ENCODE measurements at places on chromosomes 6 and 20.
A peak's percentile ranks its signal among the peaks of the same experiment; 100 is the strongest.

- DNase-seq = no peak
Measured at GRCh38 chr6:63565058-63565726, 7.1 kb upstream of the LOC128125822 start.

GRCh38 chr20:437787-438486 is 24.4 kb downstream of the TBC1D20 start:
- no peak for DNase-seq

- DNase-seq = no peak
Measured at GRCh38 chr20:25214426-25214790, 18.9 kb downstream of the ENTPD6 start.

DNA sequence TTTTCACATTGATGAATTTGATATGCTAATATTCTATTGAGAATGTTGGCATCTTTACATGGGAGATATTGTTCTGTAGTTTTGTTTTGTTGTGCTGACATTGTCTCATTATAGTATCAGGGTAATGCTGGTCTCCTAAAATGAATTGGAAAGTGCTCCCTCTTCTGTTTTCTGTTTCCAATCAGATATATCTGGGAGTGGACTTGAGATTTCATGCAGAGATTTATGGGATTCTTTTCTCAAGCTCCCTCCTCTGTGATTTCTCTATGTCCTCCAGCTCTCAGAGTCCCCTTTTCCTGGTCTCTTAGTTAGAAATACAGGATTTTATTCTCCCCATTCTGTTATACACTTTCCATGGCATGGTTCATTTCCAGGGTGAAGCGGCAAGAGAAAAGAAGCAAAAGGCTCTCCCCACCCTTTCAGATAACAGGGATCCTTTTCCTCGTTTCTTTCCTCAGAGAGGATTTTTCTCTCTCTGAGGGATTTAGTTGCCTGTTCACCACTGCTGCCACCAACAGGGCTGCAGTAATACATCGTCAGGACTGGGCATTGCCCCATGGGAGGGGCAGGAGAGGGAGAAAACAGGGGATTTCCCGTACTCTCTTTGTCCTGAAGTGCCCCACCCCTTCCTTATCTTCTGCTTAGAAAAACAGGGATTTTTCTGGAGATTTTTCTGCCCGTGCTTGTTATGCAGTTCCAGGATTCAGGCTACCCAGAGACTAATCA is 59.3 kb upstream of the STMND1 start:
- peak; percentile 78 for DNase-seq

DNA sequence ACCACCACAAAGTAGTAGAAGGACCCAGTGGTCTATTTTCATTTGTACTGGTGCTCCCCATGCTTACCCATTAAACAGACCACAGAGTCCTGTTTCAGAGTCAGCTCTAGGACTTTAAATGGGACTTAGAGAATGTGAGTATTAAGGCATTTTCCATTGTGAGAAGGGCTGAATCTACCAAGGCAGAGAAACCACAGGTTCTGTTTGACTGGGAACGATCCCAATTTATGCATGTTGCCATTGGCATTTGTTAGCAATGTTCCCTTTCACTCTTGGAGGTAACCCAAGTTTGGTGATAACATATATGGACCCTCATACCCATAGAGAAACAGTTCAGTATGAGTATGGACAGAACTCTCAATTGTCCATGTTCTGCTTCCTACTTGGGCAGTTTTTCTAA is 672.8 kb downstream of the KIF16B start:
- no peak for DNase-seq

- no peak for DNase-seq
Measured at GRCh38 chr6:35093118-35093445, 48.1 kb downstream of the TCP11 start.

GRCh38 chr20:62025832-62026563 is 39.7 kb downstream of the TAF4 start:
- peak; percentile 82 for DNase-seq

GRCh38 chr6:10511477-10511876 is 9.7 kb upstream of the GCNT2 start:
- no peak for DNase-seq

GRCh38 chr6:110422444-110422822 is 7.1 kb upstream of the DDO start:
- no peak for DNase-seq

DNA sequence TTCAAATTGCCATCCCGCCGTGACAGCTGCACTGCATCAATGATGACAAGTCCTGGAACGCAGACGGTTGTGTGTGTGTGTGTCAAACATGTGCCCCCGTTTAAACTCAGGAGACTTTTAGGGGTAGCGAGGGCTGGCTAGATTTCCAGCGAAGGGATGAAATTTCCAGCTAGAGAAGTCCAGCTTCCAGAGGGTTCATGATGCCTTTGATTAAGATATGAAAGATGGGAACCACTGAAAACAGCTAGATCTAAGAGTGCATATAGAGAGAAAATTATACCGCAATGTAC is 644 bp downstream of the KIZ start:
- DNase-seq = peak; percentile 20

GRCh38 chr6:154318721-154319120 is 37.9 kb downstream of the IPCEF1 start:
- DNase-seq = peak; percentile 12

- DNase-seq = peak; percentile 95
Measured at GRCh38 chr6:83067448-83068439, at the start of gene DOP1A. DOP1A (plus strand) TSS chr6:83067671; CDS start chr6:83096978, 29,307 bp downstream.

DNA sequence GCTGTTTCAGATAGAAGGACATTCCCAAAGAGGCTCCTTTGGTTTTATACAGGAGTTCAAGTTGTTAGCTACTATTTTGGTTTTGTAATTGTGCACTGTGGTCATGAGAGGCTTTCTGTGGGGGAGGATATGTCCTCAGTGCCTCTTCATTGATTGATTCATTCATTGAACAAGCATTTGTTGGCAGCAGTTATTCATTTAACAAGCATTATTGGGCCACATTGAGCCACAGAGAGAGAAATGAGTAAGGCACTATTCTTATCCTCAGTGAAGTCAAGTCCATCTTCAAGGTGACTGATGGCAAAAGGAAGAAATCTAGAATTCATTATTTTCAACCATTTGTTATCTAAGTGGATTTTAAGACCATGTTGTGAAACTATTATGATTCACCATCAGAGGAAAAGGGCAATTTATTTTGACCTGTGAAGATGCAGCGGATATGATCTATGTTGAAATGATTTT is 697.2 kb upstream of the CITED2 start:
- peak; percentile 72 for DNase-seq

DNA sequence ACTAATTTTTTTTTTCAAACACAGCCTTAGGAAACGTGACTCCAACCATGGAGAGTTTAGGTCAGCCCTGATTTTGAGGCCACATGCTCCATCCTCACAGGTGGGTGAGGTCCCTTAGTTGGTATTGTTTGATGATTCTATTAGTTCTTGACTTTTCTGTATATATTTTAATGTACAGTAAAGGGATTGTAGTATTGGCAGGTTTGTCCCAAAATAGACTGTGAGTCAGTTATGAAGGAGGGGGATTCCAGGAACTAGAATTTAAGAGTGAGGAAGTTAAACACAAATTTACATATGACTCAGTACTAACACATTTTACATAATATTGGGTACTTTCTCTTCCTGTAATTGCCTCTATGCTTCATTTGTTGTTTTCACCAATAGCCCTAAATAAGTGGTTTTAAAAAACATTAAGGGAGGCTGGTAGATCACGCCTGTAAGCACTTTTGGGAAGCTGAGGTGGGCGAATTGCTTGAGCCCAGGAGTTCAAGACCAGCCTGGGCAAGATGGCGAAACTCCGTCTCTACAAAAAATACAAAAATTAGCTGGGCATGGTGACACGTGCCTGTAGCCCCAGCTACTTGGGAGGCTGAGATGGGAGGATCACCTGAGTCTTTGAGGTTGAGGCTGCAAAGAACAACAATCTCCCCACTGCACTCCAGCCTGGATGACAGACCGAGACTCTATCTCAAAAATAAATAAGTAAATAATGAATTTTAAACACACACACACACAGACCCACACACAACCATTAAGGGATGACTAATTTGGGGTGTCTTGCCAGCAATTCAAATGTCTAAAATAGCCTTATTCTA is 81.8 kb downstream of the SGK1 start:
- DNase-seq = peak; percentile 67

- no peak for DNase-seq
Measured at GRCh38 chr20:19991854-19992253, 25.3 kb upstream of the NAA20 start.

DNA sequence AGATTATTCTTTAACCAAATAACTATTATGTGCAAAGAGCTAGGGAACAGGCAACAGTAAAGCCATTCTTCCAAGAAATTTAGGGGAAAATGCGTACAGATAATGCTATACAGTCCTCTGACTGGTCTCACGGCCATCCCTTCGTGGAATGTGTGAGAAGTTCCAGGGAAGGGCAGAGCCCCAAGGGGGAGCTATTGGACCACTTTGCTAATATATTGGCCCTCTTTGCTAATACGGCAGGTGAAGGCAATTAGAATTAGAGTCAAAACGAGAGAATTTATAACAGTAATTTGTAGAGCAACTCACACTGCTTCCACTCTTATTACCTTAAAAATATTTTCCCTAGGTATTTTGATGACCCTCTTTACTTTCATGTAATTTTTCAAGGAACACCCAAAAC is 140.4 kb downstream of the IMPG1 start:
- DNase-seq = peak; percentile 28

- no peak for DNase-seq
Measured at GRCh38 chr6:105561486-105561885, 158.6 kb upstream of the PREP start.

DNA sequence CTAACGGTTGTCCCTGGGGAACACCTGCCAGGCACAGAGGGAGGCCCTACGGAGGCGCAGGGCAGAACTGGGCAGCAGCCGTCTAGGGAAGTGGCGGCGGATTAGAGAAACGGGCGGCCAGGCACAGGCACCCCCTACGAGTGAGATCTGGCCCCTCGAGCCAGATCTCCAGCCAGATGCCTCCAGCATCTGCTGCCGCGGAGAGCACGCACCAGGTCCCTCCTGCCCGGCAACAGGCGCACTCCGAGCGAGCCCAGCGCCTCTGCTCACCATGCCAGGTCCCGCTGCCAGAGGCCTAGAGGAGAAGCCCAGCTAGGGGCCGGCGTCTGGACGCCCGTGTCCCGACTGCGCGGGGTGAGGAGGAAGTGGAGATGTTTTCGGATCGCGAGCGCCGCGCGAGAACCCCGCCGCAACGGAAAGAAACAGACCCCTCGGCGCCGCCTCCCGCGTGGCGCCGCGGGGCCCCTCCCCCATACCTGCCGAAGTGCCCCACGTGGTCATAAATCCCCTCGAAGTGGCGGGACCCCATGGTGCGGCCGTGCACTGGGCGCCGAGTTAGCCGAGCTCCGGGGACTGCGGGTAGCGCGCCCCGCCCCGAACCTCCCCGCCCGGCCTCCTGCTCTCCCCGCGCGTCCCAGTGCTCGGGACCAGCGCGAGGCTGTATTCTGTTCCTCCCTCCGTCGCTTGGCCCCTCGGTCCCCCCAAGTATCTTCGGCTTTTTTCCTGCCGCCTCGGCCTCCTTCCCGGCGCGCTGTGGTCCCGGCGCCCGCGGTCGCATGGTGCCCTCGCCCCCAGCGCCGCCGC is at the start of gene SLC22A16:
SLC22A16 (minus strand) TSS at position 568 of the 804 bp plus-strand sequence; CDS start at position 529, 39 bp downstream.
- no peak for DNase-seq

- DNase-seq = no peak
Measured at GRCh38 chr6:70396163-70396562, 17.1 kb upstream of the FAM135A start.

- no peak for DNase-seq
Measured at GRCh38 chr6:68572975-68573374, 62.1 kb upstream of the ADGRB3 start.

GRCh38 chr6:90249458-90249857 is 47.2 kb downstream of the BACH2 start:
- DNase-seq = no peak

DNA sequence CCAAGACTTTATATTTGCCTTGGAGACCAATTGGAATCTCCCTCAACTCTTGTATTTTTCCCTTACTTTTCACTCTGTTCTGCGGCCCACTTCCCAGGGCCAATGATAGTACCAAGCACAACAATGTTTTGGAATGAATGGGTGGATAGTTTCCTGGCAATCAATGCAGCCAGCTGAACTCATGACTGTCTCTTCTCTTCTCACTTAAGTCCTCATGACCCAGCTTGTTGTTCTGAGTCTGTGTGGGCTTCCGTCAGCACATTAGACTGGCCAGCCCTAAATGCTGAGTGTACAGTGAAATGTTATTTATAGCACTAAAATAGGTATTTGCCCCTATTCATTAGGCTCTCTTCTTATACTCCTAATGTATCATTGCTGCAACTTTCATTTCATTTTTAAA is 5.6 kb upstream of the MBOAT1 start:
- no peak for DNase-seq

- no peak for DNase-seq
Measured at GRCh38 chr20:58895448-58896180, 43.1 kb downstream of the GNAS start.

DNA sequence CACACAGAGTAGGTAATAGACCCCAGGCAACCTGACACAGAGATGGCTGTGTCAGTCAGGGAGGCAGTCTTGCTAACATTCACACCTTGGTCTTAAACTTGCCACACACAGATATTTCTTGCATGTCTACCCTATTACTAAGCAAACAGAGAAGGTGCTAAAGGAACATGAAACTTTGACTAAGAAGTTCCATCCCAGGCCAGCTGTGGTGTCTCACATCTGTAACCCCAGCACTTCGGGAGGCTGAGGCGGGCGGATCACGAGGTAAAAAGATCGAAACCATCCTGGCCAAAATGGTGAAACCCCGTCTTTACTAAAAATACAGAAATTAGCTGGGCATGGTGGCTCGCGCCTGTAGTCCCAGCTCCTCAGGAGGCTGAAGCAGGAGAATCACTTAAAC is 222.4 kb upstream of the JARID2 start:
- DNase-seq = no peak

DNA sequence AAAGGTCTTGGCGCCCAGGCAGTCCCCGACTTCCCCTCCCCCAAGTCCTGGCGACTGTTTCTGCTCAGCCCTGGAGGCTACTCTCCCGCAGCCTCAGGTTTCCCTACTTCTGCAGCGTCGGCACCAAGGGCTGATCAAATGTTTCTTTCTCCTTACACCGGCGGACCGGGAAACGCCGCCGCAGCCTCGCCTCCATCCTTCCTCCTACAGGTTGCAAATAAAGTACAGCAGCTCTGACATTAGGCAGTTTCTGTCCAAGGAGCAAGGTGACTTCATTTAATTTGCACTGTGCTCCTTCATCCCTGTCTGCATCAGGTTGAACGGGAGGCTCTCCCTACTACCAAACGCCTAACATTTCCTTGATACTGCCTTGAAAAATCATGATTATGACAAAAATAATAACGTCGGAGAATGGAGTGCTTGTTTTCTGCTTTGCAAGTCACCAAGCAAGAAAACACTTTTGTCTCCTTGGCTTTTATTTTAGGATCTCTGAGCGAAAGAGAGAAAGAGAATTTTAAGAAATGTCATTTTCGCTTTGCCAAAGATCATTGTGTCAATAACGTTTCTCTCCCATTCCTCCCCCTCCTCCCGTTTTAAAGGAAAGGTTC is 1.0 kb downstream of the CLIC5 start:
- DNase-seq = no peak

Measured in fibroblast of pulmonary artery (primary cell).